ENCODE measurements at places on chromosomes 2 and 18. TPM values are rescaled to one million over a fixed set of nuclear protein-coding genes. Genes with fewer than 3 reads are reported as not detected.

DNA sequence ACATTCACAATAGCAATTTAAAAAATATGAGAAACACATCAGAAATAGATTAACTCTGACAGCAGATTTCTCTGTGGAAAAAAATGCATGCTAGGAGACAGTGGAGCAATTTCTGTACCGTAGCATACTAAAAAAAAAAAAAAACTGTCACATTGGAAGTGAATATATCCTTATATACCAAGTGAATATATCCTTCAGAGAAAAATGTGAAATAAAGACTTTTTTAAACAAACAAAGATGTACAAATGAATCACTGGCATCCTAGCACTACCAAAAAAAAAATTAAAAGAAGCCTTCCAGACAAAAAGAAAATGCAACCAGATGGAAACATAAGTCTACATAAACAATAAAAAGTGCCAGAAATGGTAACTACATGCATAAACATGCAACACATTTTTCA is 169.4 kb downstream of the NBAS start:
- no peak for DNase-seq

Gene TAF1B
- total RNA-seq, result 25.1 TPM

Gene AQP12A
- total RNA-seq, result not detected

- DNase-seq, result no peak
Observed at GRCh38 chr2:173898178-173898668, 67.0 kb downstream of the SP3 start.

Gene GATA6
- not detected for total RNA-seq

DNA sequence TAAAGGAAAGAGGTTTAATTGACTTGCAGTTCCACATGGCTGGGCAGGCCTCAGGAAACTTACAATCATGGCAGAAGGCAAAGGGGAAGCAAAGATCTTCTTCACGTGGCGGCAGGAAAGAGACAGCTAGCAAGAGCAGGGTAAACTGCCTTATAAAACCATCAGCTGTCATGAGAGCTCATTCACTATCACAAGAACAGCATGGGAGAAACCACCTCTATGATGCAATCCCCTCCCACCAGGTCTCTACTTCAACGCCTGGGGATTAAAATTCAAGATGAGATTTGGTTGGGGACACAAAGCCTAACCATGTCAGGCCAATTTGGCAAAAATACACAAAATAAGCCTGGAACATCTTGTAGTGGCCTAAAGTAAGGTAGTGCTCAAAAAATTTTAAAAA is 152.6 kb downstream of the COL6A3 start:
- no peak for DNase-seq

- DNase-seq, result no peak
Observed at GRCh38 chr2:190379249-190379964, 28.7 kb upstream of the MFSD6 start.

Gene SH3BP4
- total RNA-seq, result 0.26 TPM

Gene GALNT3
- total RNA-seq, result 4.8 TPM

DNA sequence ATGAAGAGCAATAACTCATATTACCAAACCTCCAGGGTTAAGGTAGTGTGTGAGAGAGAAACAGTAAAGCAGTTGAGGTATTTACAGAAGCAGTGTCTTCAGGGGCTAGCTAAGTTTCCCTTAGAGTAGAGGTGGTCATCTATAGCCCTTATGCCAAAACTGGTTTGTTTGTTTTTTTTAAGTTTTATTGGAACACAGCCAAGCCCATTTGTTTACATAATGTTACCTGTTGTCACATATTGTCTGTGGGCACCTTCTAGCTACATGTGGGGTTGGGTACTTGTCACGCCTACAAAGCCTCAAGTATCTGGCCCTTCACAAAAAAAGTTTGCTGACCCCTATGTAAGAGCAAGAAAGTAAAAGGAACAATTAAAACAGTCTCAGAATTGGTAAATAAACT is 39.4 kb downstream of the ACTR2 start:
- no peak for DNase-seq

Gene FOXD4L1
- 0.32 TPM for total RNA-seq

- DNase-seq, result no peak
Observed at GRCh38 chr18:29188760-29189159, 1011.8 kb upstream of the CDH2 start.

Gene DAPL1
- not detected for total RNA-seq
